Mucosa of descending colon (tissue), 3 donors: ENCODE measurements at places on chromosomes 2 and 18. TPM values are rescaled to one million over a fixed set of nuclear protein-coding genes. Genes with fewer than 3 reads are reported as not detected.

CWC22 gene
- 24.7 TPM for total RNA-seq

DNA sequence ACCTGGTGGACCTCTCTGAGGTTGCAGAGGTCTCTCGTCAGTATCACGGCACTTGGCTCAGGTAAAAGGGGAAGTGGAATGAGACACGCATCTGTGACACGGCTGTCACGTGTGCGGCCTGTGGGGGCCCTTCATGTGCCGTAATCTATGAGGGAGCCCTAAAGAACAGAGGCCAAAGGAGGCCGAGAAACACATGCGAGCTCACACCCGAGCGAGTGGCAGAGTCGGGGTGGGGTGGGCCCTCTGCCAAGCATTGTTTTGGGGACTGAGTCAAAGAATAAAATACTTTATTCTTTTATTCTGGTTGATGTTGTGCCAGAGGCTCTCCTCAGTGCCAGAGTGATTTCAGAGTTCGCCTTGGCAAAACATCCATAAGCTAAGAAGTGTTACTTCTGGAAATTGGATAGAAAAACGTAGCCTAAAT, 43.3 kb downstream of the PLB1 start:
- peak; percentile 45 for DNase-seq

CGREF1 gene
- 1.9 TPM for total RNA-seq

DNA sequence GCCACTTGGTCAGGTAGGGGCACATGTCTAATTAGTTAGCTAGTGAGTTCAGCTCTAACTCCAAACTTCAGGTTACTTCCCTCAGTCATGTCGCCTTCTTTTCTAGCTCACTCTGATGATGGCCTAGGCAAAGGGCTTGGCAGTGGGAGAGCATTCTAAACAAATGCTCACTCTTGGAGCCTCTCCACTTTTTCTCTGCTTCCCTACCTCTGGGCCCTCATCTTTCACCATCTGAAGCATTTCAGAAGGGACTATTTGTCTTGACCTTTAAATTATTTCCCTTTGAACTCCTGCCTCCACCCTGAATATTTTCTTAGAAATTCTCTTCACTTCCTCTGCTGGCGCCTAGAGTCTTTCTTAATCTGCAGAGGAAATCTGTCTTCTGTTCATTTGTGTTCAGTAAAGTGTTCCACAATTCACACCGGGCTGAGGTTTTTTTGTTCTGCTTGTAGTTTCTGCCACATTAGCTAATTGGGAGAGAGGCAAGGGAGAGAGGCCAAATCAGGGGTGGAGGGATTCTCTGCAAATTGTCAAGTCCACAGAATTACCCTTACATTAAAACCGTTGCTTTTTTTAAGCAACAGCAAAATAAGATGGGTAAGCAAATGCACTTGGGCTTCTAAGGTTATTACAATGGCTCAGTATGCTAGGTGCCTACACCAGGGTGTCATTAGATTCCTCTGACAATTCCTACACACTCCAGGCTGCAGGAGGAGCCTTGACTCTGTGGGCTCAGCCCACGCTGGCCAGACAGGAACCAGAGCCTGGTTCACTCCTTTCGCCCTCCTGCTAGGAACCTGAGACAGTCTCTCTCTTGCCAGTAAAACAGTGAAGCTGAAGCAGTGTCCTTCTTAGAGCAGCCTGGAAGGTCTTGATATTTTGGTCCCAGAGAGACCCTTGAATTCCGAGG, 5.5 kb downstream of the MSGN1 start:
- no peak for DNase-seq

DNA sequence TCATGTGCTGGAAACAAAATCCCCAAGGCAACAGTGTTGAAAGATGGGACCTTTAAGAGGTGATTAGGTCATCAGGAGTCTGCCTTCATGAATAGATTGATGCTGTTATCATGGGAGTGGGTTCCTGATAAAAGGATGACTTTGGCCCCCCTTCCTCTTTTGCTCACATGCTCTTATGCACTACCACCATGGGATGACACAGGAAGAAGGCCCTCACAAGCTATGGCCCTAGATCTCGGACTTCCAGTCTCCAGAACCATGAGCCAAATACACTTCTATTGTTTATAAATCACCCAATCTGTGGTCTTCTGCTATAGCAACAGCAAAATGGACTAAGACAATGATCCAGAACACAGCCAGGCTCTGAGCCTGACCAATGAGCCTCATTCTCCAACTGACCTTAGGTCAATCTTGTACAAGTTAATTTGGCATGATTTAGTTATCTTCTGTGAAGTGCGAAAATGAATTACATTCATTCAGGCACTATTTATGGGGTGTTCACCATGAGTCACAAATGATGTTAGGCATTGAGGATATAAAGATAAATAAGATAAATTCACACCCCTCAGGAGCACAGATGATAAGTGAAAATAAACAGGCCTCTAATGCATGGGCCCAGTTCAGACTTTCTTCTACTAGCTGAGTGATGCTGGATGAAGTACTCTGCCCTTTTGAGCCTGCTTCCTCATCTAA, 37.7 kb upstream of the NT5C1B start:
- no peak for DNase-seq

DNA sequence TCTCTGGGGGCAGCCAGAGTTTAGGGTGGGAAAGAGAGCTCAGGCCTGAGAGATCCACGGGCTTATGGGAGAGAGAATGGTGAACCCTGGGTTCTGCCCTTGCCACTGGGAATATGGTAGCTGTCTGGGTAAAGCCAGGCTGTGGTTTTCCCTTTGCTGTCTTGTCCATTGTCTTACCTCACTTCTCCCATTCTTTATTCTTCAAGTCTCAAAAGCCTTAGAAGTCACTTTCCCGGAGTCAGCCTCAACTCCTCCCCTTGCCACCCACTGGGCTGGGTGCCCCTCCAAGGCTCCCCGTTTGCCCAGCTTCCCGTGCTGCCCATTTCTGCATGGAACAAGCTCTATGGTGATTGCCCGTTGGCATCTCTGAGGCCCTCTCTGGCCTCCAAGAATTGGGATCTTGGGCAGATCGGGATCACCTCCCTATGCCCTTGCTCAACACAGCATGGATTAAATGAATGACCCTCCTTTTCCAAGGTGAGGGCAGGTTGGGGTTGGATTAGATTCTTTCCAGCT, 228.2 kb downstream of the HAUS1 start:
- no peak for DNase-seq

LRPPRC gene
- total RNA-seq = 92.7 TPM

CFAP210 gene
- total RNA-seq = not detected

GRCh38 chr18:51193621-51194287, 3.7 kb downstream of the MEX3C start:
- no peak for DNase-seq
